Omental fat pad (tissue), 4 donors: ENCODE measurements at places on chromosomes 5 and 9.

GRCh38 chr5:150630461-150631325 is 9.8 kb upstream of the SYNPO start:
- DNase-seq = no peak

- no peak for DNase-seq
Observed at GRCh38 chr5:80437326-80437725, 29.5 kb downstream of the ZFYVE16 start.

DNA sequence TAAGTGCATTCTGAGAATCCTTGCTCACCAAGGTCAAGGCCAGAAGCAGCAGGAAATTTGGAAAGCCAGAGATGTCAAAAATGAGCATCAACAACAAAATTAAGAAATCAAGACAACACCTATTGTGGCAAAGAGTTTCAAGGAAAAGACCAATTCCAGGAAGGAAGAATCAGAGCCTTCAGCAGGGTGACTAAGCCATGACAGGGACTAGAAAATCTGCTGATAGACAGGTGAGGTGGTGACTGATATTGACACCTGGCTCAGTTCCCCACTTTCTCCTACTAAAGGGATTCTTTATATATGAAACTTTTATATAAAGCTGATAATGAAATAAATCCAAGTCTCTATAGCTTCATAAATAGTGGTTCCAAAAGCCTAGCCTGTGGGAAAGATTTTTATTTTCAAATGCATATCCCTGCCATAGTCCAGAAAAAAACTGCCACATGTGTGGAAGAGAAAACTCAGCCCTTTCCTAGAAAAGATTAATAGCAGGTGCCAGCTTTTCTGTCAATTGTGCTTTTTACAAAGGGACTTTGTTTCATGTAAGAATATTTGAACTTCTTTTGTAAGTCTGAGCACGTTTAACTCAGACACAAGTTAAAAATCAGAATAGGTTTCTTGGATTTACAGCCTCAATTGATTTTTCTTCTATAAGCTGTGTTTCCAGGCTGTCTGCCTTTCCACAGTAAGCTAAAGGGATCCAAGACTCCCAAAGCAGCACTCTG is 81.1 kb upstream of the GRAMD2B start:
- no peak for DNase-seq

DNA sequence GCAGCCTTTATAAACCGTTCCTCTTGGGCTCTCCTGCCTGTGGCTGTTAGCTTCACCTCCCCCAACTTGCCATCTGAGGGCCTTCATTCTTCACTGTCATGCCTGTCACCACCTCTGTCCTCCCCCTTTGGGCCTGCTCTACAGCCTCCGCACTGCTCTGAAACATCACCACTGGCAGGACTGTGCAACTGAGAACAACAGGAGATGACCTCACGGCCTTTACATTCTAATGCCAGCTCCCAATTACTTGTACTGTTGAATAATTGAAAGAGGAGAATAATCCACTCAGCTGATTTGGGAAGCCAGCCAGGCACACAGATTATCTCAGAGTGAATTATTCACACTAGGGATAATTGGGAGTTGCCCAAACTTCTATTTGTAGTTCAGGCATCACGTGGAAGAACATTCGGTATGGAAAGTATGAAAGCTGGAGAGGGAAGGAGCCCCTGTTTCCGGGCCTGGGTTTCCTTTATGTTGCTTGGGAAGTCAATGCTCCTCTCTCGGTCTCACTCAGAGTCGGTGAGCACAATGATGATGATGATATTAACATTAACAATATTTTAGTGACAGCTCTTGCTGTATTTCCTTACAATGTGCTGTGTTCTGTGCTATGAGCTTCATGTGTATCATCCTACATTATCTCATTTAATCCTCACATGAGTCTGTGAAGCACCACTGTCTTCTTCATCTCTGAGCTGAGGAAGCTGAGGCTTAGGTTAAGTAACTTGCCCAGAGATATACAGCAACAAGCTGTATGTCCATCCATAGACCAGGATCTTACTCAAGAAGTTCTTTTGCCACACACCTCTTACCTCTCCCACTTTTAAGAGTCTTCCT is 99.3 kb upstream of the LRRTM2 start:
- no peak for DNase-seq

- DNase-seq = no peak
Observed at GRCh38 chr5:180120237-180121101, 48.9 kb upstream of the RNF130 start.

- no peak for DNase-seq
Observed at GRCh38 chr5:9331372-9331771, 214.5 kb downstream of the SEMA5A start.

DNA sequence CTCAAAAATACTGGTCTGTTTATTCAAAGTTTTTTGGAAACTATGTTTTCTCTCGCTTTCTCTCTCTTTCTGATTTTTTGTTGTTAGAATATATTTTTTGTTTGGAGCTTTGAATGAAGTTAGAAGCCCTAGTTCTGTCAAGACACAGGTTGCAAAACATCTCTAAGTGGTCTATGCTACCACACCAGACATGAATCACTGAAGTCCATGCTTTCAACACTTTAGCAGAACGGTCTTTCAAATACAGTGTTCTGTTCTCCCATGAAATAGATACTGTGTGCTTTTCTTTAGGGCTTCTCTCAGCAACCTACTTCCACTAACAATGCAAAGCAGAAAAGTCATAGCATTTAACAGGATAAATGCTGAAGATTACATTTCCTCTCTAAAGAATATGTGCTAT is 392.5 kb downstream of the TMEM167A start:
- no peak for DNase-seq

GRCh38 chr9:83932011-83932410 is 10.8 kb upstream of the KIF27 start:
- DNase-seq = no peak

- DNase-seq = no peak
Observed at GRCh38 chr5:116935561-116936162, 361.0 kb upstream of the SEMA6A start.

DNA sequence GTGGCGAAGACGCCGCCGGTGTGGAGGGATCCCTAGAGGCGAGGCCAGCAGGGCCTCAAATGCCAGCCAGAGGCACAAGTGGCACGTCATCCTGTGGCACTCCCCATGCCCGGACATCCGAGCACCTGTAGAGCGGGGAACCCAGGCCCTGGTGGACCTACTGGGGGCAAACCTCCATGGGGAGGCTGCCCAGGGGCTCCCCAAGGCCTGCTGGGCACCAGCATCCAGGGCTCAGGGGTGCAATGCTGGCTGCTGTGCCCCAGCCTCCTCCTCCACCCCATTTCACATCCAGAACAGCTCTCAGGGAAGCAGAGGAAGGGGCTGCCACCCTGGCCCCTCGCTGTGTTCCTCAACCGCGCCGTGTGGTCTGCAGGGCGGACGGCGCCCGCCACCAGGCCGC is 43.5 kb downstream of the HK3 start:
- DNase-seq = no peak

- DNase-seq = no peak
Observed at GRCh38 chr5:141603923-141604717, 14.7 kb downstream of the DIAPH1 start.

DNA sequence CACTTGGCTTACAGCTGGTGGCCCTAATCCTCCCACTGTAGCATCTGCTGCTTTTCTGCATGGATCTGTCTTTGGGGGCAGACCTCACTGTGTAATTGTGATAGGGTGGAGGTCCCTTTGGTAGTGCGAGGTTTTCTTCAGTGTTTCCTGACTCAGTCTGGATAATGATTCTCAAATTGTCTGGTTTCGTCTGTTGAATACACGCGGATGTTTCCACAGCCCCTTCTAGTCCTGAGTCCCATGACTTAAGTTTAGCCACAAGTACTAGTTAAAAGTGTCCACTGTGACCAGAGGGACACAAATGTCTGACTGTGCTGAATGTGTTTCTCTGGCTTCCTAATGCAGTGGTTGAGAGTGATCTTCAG is 70.5 kb downstream of the LMNB1 start:
- DNase-seq = no peak

- DNase-seq = no peak
Observed at GRCh38 chr9:89844535-89844934, 239.7 kb downstream of the GADD45G start.

GRCh38 chr5:6598351-6598900 is 34.4 kb downstream of the NSUN2 start:
- no peak for DNase-seq

- DNase-seq = no peak
Observed at GRCh38 chr5:88671106-88671504, 211.9 kb downstream of the MEF2C start.

DNA sequence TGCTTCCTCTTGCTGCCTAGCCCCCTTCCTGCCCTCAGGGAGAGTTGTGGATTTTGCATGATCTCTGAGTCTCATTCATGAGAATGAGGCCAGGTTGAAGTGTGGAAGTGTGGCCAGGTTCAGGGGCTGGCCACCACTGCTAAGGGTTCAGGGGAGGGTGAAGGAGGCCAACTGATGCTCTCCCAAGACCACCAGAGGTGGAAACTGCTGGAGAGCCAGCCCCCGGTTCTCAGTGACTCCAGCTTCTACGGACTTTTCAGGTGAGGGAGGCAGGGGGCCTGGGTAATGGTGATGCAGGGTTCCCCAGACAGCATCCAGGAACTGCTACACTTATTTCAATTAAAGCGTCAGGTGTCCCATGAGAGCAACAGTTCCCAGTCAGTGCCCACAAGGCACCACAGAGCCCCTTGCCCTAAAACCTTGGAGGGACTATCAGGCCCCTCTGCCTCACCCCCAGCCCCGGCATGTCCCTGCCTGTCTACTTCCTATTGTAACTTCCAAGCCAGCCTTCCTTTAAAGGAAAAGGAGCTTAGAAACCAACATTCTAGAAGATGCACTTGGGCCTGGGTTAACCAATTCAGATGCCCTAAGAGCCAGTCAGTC is 50.1 kb downstream of the AMBP start:
- DNase-seq = no peak

GRCh38 chr5:160229190-160229742 is at the start of gene FABP6:
Gene FABP6, plus strand, starts transcription at chr5:160229506. Its CDS starts 52 bp downstream, at chr5:160229558.
- DNase-seq = no peak

DNA sequence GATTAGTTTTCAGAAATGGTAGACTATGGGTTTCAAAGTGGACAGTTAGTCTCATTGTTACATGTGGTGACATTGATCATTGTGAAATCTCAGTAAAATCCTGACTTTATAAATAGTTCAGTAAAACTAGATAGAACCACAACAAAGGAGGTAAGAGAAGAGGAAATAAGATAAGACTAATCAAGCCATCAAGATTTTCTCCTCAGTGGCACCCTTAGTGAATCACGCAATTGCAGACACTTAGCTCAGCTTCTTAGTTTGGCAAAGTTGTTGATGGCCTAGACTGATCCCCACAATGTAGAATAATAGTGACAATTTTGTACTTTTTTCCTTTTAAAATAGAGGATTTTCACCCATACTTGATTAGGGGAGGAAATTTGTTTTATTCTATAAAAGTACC is 426.7 kb upstream of the ITGA1 start:
- no peak for DNase-seq

GRCh38 chr9:121915304-121915625 is 177.8 kb downstream of the TTLL11 start:
- DNase-seq = no peak

DNA sequence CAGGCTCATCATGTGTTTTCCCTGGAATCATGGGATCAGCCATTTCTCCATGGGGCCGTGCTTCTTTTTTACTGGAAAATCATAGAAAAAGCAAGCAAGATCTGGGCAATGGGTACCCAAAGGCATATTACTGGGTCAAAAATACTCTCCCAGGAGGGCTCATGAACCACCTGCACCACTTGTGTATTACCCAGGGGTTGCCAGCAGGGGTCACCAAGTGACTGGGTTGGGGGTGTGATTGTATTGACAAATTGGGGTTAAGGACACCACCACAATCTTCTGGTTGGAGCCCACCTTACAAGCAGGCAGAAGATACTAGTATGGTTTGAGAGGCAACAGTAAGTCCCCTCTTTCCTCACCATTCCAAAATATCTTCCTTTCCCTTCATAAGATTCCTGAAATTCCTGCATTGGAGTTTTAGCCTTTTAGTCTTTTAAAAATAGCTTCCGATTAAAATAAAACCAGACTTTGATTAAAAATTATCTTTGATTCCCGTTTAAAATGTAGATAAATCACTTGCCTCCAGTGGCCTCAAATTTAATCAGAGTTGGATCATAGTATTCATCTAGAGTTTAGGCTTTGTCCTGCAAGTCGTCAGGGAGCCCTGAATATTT is 603.3 kb downstream of the KIF4B start:
- no peak for DNase-seq

GRCh38 chr5:126680191-126680817 is 79.6 kb downstream of the PHAX start:
- DNase-seq = no peak

- no peak for DNase-seq
Observed at GRCh38 chr5:66306844-66307315, 162.8 kb downstream of the SREK1 start.

GRCh38 chr5:56757077-56757476 is 58.3 kb upstream of the MAP3K1 start:
- DNase-seq = no peak

- DNase-seq = no peak
Observed at GRCh38 chr5:24162343-24162742, 482.4 kb downstream of the CDH10 start.

- no peak for DNase-seq
Observed at GRCh38 chr5:21391506-21391905, 1403.5 kb upstream of the CDH18 start.

GRCh38 chr9:21901546-21901945 is 92.6 kb downstream of the CDKN2A start:
- DNase-seq = no peak

DNA sequence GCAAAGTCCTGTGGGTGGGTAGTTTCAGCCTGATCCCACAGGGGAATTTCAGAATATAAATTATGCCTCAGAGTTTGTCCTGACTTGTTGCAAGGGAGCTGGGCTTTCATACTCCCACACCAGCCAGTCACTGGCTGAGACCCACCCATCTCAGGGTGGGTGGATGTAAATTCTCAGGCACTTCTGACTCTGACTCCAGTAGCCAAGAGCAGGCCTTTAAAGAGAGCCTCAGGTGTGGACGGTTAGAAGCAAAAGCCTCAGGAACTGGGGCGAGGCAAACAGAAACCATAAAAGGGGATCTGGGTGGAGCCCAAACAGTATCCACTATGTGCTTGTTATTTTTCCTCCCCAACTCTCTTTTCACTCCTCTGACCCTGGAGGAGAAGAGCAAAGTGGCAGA is 28.6 kb upstream of the FBXW11 start:
- DNase-seq = no peak
